Spleen (tissue), 13 donors: ENCODE measurements at places on chromosomes 3 and 15. TPM values are rescaled to one million over a fixed set of nuclear protein-coding genes. Genes with fewer than 3 reads are reported as not detected.

GRCh38 chr15:73978896-73979295, 13.2 kb downstream of the STOML1 start:
- no peak for DNase-seq

DNA sequence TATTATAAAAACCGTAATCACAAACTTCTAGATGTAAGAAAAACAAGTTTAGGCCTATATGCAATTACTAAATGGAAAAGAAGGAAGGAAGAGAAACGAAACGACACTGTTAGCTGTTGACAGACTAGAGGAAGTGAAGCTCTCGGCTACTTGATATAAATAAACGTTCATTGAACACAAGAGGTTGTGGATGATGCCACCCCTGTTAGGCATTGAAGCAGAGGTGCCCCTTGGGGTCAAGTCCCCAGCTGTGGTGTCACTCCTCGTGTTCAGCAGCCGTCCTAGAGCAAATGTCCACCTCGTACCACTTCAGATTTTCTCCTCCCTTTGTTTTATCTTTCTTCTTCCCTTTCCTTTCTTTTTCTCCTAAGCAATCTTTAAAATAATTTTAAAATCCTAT, 146.5 kb upstream of the UBE2E1 start:
- no peak for DNase-seq

GRCh38 chr15:68601206-68602197, 22.7 kb downstream of the CORO2B start:
- peak; percentile 59 for DNase-seq

DNA sequence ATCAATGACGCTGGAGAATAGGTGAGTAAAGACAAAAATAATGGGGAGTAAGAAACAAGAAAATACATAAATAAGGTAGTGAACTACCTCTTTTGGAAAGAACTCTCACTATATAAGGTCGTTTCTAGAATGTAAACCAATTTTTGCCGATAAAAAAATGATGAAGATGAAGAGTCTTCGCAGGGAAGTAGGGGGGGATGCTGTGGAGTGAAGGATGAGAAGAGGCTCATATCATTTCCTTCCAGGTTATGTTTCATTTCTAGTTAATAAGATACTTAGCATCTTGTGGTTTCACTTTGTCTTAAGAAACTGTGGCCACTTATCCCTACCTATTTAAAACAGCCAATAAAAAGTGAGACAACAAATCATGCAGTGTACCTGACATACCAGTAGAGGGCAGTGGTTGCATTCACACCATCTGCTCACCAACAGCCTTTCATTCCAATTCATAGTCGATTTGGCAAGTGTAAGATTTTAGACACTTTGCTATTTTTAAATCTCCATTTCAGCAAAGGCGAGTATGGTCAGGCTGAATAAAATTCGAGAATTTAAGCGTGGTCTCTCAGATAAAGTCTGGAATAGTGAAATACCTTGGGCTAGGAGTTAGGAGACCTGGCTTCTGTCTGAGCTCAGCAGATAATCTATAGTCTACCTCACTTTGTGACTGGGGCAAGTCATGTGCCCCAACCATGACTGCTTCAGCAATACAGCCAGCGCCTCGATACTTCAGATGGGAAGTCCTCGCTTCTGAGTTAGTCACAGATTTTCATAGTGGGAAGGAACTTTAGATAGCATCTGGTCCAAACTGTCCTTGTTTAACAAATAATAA, 28.9 kb upstream of the ICE2 start:
- no peak for DNase-seq

DNA sequence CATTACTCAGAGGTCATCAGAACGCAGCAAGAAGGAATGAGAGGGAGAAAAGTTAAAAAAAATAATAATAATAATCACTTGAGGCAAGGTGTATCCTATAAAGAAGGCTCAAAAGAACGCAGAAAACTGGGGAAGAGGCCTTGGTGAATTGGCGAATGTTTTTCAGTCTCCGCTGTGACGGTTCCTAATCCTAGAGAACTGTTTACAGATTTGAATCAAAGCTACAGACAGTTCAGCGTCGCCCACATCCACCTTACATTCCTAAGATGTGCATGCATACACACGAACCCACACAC, 634 bp downstream of the ZMAT3 start:
- no peak for DNase-seq

DNA sequence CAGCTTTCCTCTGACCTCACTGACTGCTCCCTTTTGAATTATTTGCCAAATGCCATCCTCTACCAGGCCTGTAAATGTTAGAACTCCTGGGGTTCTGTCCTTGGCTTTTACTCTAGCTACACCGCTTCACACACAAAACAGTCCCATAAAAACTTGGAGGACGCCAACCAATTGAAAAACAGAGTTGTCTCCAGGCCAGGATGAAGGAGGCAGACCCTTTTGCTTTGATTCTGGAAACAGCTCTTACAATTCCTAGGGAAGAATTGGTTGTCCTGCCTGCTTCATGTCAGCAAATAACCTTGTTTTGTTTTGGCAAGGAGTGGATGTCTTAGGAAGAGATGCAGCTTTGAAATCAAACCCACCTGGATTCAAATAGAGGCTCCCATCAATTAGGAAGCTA, 375.5 kb downstream of the UNC13C start:
- DNase-seq: no peak

- DNase-seq: no peak
These were observed 130.9 kb upstream of the BHLHE40 start for GRCh38 chr3:4848176-4848825.

- DNase-seq: no peak
These were observed 46.5 kb downstream of the SYNPR start for GRCh38 chr3:63324621-63325020.

DNA sequence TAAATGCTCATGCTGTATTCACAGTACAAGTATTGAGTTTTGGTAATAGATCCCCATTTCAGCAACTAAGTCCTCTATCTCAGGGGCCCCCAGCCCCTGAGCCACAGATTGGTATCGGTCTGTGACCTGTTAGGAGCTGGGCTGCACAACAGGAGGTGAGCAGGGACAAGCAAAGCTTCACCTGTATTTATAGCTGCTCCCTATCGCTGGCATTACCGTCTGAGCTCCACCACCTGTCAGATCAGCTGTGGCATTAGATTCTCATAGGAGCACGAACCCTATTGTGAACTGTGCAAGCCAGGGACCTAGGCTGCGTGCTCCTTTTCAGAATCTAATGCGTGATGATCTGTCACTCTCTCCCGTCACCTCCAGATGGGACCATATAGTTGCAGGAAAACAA, 262.8 kb upstream of the UBE2E2 start:
- no peak for DNase-seq

DNA sequence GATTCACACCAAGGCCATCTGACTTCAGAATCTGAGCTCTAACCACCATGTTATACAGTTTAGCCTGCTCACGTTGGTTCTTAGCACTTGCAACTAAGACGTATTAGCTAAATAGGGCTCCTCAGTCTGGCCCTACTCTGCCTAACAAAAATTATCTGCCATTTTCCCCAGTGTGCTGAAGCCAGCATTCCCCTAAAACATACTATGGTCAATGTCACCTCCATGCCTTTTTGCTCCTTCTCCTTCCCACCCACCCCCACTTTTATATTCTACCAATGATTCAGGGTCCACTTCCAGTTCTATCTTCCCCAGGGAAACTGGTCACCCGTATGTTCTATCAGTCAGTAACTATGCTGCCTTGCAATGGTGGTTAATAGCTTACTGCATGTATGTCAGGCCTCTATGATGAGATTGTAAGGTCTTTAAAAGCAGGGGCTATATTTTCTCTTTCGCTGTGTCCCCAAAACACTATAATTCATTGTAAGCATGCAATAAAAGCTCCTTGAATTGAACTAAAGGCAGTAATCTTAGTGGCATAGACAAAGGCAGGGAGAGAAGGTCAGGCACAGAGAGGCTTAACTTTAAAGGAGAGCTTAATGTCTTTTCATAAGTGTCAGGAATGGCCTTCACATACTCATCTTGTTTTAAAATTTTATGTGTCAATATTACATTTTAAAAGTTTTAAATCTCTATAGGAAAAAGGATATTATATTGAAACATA, 23.3 kb downstream of the POPDC2 start:
- DNase-seq: no peak

DNA sequence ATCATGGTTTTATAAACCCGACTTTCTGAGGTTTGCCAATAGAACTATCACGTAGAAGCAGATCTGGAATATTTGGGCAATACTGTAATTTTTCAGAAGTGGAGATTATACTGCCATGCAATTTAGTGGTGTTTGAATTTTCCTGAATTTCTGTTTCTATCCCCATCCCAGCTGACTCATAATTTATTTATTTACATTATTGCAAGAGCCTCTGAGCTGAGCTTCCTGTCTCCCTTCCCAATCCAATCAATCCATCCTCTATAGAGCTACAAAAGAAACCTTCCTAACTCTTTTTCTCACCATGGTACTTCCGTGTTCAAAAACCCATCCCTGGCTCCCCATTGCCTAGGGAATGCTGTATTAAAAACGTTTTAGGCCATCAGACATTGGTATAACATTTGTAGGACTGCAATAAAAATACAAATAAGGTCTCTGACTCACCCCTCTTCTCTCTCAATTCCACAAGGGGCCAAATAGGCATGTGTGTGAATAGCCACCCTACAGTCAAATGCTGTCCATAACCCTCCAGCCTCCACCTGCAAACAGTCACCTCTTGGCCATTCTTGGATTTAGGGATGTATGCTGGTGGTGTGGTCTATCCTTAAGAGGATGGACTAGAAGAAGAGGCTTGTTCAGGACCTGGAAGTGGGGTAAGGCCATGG, 190.7 kb downstream of the CD47 start:
- DNase-seq: no peak

GRCh38 chr15:77030928-77031375, 36.0 kb downstream of the PSTPIP1 start:
- peak; percentile 75 for DNase-seq

- DNase-seq: no peak
These were observed 208.4 kb downstream of the PLOD2 start for GRCh38 chr3:145952536-145952935.

DNA sequence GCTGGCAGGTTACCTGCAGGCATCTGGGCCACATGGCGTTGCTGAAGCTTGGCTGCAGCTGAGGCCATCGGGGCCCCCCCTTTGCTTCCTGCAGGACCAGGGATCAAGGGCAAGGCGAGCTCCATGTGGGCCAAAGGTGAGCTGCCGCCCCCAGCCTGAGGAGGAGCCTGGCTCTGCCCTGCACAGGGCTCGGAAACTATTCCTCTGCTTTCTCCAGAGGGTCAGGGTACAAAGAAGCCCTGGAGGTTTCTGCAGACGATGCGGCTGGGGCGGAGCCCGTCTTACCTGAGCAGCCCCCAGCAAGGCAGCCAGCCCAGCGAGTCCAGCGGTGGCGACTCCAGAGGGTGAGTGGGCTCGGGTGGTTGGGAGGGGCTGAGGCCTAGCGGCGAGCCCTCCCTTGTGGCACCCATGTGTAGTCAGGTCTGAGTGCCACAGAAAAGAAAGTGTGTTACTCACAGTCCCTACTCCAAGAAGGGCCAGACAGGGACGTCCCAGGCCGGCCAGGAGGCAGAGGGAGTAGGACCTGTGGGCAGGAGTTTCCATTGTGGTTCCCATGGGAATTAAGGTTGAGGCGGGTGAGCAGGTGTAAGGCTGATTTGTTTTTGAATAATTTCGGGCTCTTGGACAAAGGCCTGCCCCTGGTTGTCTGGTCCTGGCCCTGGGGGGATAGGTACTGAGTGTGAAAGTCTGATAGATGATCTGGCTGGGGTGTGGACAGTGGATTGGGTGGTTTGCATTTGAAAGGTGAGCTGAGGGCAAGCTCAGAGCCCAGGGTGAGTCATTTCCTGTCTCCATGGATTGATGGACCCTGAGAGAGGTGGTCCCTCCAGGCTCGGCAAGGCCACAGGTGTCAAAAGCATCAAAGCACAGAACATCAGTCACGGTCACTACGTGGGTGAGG, 25.4 kb downstream of the CFAP100 start:
- DNase-seq: peak; percentile 65

GRCh38 chr3:129233538-129233937, 15.9 kb upstream of the COPG1 start:
- peak; percentile 88 for DNase-seq

- DNase-seq: no peak
These were observed 5.6 kb downstream of the GREM1 start for GRCh38 chr15:32723171-32723948.

DNA sequence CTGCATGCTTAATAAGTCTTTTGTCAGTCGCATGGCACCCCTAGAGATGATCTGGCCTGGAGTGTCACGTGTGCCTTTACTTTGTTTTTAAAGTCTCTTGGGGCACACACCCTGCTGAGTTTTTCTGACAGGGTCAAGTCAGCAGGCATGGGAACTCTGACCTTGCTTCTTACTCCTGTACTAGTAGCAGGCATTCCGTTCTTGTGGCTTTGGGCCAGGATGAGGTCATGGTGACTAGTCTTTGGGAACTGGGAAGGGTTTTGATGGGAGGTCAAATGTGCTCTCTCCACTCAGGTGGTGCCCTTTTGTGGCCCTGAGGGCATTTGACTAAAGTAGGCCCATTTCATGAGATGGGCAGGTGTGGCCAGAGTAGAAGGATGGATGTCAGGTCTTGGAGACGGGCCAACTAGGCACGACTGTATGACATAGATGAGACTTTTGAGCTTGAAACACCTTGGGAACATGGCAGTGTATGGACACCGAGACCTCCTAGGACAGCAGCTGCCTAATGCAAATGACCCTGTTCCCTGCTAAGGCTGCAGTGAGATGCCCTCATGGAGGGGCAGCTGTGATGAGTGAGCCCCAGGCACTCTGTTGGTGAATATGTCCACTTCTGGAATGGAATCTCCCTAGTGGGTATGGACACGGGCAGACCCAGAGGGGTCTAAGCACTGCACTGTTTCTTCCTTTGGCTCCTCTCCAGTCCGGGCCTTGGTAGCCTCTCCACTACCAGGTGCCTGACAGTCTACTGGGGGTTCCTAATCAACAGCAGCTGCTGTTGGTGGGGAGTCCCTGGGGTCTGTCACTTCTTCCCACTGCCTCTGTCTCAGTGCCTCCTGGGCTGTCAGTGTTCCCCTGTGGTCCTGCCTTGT, 16.4 kb downstream of the SRPRB start:
- DNase-seq: no peak

DNA sequence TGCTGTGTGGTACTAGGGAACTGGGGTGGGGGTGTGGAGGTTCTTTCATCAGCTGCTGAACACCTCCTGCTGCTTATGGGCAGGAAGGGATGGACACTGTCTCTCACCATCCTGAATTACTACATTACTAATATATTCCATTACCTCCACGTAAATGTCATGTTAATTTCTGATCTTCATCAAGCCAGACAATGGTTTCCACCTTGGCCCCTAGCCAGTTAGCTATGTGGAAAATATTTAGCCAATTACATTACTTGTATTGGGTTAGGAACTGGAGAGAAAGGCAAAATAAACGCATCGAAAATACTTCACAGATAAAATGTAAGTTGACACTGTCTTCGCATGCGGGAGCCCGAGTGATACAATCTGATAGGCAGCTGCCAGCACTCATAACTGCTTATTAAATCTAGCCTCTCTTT, 95.1 kb downstream of the FOXP1 start:
- no peak for DNase-seq

- peak; percentile 96 for DNase-seq
These were observed at the start of gene LACTB for GRCh38 chr15:63121382-63122001. Gene LACTB (plus strand): TSS chr15:63121861. CDS start chr15:63121872, 11 bp downstream.

GRCh38 chr15:72933976-72934375, 118.3 kb upstream of the NEO1 start:
- DNase-seq: no peak

TRPM1 gene
- not detected for polyA plus RNA-seq

FYTTD1 gene
- polyA plus RNA-seq: 12.0 TPM

IGSF11 gene
- polyA plus RNA-seq: 0.38 TPM

KNG1 gene
- not detected for polyA plus RNA-seq

FETUB gene
- not detected for polyA plus RNA-seq

ANKUB1 gene
- polyA plus RNA-seq: not detected

FANCD2OS gene
- not detected for polyA plus RNA-seq

RTP4 gene
- 11.7 TPM for polyA plus RNA-seq

SLC2A2 gene
- not detected for polyA plus RNA-seq
